ENCODE measurements at places on chromosomes 1 and 21. TPM values are rescaled to one million over a fixed set of nuclear protein-coding genes. Genes with fewer than 3 reads are reported as not detected.

Gene TFF1
- not detected for total RNA-seq

Gene LYPD8
- not detected for total RNA-seq

Gene ICOSLG
- total RNA-seq, result 2.8 TPM

Gene ASCL5
- not detected for total RNA-seq

Gene LCE1B
- total RNA-seq, result not detected

Gene RGS8
- total RNA-seq, result not detected

Gene PRDM2
- total RNA-seq, result 46.3 TPM

Gene F13B
- total RNA-seq, result not detected

Gene KRTAP12-2
- not detected for total RNA-seq

Gene NGF
- total RNA-seq, result 6.7 TPM

Gene GRIK3
- 0.23 TPM for total RNA-seq

Gene NEK2
- total RNA-seq, result not detected

Gene KPNA6
- total RNA-seq, result 60.7 TPM

Gene LEMD1
- total RNA-seq, result not detected
